Caudate nucleus (tissue), 63 donors: ENCODE measurements at places on chromosomes 16 and 17.

DNA sequence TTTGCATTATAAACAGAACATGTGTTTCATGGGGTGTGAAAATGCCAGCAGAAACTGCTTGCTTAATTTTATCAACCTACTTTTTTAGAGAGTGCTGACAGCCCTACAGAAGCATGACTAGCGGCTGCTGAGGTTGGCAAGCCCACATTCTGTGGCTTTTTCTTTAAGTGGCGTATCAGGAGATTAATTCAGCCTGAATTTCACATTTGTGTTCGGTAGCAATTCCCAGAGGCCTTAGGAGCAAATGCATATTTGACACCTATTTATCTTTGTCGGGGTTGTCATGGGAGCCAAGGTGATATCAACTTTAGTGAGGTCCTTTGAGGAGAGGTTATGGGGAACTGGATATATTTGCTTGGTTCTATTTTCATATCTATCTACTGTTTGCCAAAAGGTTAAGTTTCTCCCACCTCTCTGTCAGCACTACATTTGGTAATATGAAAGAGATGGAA lies 140.9 kb downstream of the KCNJ2 start:
- no peak for DNase-seq

DNA sequence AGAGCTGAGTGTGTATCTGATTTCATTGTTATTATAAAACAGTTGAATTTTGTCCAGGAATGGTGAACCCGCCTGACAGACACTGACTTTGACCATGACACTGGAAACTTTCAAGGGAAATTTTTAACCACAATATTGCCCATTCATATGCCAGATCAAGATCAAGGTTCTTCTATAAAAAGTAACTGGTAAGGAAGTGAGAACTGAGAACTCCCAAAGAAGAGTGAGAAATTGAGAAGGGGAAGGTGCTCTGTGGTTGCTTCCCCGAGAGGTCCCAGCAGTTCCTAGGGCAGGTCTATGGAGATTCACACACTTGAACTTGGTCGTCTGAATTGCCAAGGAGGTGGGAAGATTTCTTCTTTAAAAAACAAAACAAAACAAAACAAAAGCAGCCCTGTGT lies 27.3 kb downstream of the SLC6A4 start:
- DNase-seq = no peak

DNA sequence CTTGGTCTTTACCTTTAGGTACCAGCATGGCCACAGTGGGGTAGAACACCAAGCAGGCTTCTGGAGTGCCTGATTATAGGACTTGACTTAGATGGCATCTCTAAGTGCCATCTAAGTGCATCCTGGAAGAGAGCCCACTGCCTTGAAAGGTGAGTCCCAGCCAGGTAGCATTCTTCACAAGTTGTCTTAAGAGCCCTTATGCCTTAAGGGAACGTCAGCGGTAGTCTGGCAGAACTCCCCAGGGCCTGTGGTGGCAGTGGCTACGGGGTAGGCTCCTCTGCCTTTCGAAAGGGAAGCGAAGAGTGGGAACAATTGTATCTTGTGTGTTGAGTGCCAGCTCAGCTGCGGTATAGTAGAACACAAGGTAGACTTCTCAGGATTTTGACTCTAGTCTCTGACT lies 549.0 kb downstream of the HS3ST4 start:
- DNase-seq = no peak

DNA sequence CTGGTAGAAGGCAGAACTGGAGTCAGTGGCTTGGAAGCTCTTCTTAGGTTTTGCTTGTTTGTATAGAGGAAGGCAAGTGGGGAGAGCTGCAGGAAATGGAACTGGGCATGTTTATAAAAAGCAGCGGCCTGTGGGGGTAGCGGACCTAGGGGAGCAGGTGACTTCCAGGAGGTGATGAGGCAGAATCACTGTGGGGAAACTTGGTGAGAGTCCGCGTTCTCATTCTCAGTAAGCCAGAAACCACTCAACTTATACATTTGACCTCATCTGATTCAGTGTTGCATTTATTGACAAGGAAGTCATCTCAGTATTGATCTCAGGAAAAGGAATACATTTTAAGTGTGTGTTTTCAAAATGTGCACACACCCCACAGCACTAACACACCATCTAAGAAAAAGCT lies 299.8 kb downstream of the CNTNAP4 start:
- DNase-seq = no peak

- no peak for DNase-seq
Measured at GRCh38 chr17:48624544-48625494, 1.3 kb downstream of the HOXB9 start.

GRCh38 chr17:8887834-8888703 lies 20.6 kb upstream of the PIK3R6 start:
- DNase-seq = no peak

GRCh38 chr17:9725575-9725974 lies 65.8 kb downstream of the DHRS7C start:
- no peak for DNase-seq

DNA sequence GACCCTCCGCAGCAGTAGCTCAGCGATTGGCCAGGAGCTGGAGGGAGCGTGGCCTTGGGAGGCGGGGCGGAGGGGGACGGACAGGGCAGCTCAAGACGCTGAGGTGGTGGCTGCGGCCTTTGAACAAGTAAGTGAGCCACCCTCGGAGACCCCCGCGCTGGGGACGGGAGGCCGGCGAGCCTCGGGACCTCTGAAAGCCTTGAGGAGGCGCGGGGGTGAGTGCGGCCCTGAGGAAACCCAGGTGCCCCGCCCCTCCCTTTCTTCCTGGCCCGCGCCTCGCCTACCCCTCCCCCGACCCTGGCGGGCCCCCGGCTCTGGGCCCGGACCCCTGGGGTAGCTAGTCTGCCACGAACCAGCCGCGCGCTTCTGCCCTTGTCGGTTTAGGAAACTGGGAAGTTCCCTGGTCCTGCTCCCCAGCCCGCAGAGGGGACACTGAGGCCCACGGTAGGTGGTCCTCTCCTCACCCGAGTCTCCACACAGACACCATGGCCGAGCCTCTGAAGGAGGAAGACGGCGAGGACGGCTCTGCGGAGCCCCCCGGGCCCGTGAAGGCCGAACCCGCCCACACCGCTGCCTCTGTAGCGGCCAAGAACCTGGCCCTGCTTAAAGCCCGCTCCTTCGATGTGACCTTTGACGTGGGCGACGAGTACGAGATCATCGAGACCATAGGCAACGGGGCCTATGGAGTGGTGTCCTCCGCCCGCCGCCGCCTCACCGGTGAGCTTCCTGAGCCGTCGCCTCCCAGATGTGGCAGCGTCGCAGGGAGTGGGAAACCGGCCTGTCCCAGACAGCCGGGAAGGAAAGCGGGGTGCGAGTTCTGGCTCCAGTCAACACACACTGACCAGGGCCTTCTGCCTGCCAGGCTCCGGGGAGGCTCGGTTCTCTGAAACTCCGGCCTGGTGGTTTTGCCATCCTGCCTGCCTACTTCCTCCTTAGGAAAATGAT lies at the start of gene MAPK7:
MAPK7 (plus strand) TSS at position 83 of the 945 bp plus-strand sequence; CDS start at position 486, 403 bp downstream.
- DNase-seq = no peak

- peak; percentile 16 for DNase-seq
Measured at GRCh38 chr16:80323187-80323807, 217.5 kb upstream of the DYNLRB2 start.

GRCh38 chr17:10738521-10739258 lies 8.9 kb upstream of the TMEM220 start:
- no peak for DNase-seq

GRCh38 chr17:61486135-61487120 lies 34.2 kb downstream of the TBX4 start:
- no peak for DNase-seq

DNA sequence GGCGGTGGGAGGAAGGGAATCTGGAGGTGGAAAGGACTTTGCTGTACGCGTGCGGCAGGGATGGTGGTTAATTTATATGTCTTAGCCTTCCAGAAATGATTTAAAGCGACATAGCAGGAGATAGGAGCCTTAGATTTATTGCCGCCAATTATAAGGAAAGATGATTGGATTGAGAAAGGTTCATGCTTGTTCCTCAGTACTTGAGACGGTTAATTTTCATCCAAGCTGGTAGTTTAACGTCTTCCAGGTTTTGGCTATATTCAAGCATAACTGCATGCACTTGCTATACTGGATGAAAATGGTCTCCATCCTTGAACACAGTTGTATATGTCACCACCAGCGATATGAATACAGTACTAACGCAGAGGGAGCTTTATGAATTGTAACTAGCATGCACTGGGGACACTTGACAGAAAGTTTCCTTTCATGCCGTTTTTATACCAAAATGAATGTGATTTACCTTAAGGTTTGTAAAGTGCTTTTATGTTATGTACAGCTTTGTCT lies 610 bp upstream of the PEX12 start:
- DNase-seq = no peak

- no peak for DNase-seq
Measured at GRCh38 chr17:7705269-7706255, 560 bp downstream of the EFNB3 start.

DNA sequence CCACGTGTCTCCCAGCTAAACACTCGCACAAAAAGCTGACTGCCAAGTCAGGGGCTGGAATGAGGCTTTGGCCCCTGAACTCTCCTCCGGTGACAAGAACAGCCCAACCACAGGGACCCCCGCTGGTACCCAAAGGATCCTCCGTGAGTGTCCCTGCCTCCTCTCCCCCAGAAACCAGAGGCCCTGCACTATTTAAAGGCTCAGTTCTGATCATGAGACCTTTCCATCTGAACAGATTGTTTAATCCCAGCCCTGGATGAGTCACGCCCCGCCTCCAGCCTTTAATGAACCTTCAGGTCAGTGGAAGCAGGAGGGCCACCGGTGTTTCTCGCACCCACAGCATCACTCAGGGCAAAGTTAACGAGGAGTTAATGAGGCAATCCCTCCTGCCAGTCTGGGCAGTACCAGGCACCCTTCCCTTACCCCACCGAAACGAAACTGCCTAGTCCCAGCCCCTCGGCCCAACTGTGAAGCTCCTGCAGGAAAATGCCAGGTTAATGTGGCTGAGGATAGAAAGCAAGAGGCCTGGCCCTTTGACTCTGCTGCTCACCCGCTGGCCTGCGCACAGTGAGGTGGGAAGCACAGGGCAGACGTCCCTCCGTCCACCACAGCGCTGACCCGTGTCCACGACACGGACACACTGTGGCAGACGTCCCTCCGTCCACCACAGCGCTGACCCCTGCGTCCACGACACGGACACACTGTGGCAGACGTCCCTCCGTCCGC lies 32.4 kb downstream of the TIMM22 start:
- DNase-seq = peak; percentile 51

DNA sequence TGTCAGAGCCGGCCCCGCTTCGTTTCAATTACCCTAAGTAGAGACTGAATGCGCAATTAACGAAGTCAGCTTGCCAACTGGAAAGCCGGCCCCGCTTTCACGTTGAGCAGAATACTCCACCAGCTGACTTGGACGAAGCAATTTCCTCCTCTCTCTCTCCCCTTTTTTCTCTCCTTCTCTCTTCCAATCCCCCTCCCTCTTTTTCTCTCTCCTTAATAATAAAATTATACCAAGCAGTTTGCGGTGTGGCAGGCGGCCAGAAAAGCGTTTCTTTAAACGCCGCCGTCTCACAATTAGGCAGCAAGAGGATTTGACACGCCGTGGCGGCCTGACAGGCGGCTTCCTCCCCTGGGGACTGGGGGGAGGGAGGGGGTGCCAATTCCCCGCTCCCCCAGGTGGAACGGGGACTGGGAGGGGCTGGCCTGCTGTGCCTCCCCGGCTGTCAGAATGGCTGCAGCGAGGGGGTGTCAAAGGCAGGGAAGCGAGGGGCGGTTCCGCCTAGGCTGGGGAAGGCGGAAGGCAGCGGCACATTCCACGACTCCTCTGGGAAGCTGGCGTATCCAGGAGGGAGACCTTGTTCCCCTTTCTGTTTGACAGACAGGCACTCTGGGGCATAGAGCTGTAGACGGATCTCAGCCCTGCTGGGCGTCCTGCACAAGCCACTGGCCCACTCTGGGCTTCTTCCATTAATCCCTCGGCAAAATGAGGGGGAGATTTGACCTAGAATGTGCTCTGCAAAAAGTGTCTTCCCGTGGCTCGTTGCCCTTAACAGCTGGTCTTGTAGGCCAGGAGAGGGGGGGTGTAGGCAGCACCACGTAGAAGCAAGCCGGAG lies 52.7 kb downstream of the SREBF1 start:
- DNase-seq = no peak

- DNase-seq = peak; percentile 32
Measured at GRCh38 chr17:27526604-27527002, 70.4 kb downstream of the KSR1 start.

GRCh38 chr16:27929818-27930217 lies 133.7 kb downstream of the GSG1L start:
- no peak for DNase-seq

DNA sequence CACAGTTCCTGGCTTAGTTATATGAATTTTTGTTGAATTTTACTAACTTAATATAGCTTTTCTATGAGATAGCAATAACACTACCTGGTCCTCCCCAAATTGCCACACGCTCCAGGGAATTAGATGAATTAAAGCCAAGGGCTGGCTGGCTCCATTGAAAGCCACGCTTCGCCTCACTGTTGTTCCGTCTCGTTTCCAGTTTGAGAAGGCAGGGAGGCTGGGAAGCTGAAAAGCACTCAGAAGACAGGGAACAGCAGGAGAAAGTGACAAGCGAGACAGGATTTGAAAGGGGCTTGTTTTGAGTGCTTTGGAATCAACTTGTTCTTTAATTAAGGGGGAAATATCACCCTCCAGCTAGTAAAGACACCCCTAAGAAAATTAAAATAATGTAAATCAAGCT lies 425.3 kb downstream of the CA10 start:
- DNase-seq = no peak
